Panc1 (cell line): ENCODE measurements at places on chromosomes 11 and 22.

DNA sequence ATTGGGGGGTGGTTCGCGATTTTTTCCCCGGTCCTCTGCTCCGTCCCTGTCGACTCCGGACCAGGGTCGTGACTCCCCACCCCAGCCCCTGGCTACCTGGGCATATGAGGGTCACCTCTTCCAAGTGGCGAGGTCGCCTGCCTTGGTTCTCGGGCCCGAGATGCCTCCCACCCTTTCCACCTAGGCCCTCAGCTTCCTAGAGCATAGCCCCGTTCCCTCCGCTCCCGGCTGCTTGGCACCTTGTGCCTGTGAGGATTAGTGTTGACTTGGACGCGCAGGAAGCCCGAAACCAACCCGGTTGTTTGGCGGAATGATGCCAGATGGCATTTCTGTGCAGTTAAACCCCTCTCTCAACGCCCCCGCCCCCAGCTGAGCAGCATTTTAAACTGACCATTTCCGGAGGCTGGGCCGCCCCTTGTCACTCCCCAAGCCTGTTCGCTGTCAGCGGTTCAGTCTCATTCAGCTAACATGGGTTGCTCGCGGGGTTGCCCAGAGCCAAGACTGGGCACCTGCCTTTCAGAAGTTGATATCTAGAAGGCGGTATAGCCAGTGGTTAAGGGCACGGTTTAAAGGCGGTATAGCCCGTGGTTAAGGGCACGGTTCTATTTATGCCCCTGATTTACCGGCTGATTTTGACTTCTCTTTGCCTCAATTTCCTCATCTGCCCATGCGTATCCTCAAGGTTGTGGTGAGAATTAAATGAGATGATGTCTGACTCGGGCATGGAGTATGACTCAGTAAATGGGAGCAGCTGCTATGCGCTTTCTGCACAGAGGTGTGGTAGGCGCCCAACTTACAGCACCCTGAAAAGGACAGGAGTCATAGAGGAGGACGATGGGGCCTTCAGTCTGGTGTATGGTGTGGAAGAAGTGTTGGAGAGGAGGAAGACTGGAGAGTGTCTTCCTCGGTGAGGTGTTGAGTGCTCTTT is 639 bp downstream of the INCENP start:
- no peak for DNase-seq

- DNase-seq = no peak
These were observed 3.6 kb downstream of the LRFN4 start for GRCh38 chr11:66860449-66860831.

DNA sequence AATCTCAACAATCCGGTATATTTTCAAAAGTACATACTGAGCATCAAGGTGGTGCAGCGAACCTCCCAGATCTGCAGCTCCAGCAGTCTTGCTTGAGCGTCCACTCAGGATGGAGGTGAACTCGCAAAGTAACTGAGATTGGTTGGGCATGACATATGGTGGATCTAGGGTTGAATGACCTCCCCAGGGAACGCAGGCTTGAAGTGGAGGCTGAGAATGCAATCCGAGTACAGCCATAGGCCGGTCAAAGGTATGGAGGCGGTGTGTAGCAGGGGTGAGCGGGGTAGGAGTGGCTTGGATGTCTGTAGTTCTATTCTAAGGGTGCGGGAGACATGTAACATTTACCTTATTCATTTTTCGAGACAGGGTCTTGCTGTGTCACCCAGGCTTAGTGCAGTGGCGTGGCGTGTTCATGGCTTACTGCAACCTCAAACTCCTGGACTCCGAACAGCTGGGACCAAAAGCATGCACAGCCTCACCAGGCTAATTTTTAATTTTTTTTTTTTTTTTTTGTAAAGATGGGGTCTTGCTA is 631 bp upstream of the C22orf39 start:
- no peak for DNase-seq

GRCh38 chr11:64406221-64406946 is 47.4 kb downstream of the RPS6KA4 start:
- no peak for DNase-seq

DNA sequence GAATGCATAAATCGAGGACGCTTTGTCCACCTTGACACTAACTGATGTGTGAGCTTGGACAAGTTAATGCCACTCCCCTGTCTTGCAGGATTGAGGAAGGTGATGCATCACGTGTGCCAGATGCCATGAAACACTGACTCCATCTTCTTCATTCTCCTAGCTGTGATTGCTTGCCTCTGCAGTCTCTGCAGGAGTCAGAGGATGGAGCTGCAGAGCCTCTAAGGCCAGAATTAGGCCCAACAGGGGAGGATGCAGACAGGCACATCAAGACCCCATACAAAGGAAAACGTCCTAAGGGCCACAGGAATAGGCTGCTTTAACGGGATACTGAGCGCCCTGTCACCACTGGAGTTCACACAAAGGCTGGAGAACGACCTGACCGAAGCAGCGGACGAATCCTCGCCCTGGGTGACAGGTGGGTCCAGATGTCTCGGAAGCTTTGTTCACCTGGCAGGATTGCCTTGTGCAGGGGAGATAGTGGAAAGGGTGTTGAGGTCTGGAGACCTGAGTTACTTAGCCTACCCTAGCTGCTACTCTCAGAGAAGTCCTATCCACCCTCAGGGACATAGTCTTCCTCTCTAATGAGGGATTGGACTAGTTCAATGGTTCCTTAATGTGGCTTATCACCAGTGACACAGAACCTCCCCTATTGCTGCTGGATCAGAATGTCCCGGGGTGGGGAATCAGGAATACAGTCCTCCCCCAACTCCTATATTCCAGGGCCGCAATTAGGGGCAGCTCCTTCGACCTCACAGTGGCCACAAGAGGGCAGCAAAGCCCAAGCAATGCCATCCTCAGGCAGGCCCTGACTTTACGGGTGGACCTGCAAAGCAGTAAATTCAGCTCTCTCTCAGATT is 32.4 kb downstream of the DBX1 start:
- no peak for DNase-seq

DNA sequence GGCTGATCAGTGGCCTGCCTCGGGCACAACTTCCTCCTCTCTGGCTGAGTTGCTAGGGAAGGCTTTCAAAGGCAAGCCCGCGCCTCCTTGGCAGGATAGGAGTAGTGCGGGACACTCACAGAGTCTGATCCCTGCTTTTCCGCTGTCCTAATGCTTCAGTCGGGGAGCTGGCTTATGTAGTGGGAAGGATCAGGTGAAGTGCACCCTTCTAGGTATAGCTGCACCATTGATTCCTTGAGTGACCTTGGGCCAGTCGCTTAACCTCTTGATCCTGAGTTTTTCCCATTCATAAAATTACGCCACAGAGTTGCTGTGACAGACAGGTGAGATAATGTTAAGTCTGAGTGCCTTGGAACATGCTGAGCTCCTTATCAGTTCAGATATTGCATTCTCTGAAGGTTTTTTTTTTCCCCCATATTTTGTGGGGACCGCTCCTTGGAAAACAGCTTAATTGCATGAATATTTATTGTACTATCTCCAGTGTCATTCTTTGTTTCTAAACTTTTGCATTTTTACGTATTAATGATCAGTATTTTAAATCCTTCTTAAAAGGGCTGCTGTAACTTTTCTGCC is 961 bp downstream of the IPO7 start:
- DNase-seq = peak; percentile 51

DNA sequence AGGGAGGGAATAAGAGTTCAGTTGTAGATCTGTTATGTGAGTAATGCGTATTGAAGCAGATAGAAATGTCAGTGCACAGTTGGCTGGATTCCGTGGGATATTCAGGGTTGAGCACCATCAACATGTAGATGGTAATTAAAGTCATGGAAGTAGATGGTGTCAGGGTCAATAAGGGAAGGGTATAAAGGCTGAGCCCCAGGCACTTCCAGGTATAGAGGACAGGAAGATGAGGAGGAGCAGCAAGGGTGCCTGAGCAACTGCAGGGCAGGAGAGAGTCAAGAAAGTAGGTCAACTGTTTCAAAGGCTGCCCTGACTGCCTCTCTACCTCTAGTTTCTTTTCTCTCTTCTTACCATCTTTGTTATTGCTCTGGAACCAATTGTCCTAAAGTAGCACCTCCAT is 85.9 kb downstream of the MICAL2 start:
- no peak for DNase-seq

GRCh38 chr11:115676768-115677167 is 172.6 kb upstream of the CADM1 start:
- DNase-seq = no peak

DNA sequence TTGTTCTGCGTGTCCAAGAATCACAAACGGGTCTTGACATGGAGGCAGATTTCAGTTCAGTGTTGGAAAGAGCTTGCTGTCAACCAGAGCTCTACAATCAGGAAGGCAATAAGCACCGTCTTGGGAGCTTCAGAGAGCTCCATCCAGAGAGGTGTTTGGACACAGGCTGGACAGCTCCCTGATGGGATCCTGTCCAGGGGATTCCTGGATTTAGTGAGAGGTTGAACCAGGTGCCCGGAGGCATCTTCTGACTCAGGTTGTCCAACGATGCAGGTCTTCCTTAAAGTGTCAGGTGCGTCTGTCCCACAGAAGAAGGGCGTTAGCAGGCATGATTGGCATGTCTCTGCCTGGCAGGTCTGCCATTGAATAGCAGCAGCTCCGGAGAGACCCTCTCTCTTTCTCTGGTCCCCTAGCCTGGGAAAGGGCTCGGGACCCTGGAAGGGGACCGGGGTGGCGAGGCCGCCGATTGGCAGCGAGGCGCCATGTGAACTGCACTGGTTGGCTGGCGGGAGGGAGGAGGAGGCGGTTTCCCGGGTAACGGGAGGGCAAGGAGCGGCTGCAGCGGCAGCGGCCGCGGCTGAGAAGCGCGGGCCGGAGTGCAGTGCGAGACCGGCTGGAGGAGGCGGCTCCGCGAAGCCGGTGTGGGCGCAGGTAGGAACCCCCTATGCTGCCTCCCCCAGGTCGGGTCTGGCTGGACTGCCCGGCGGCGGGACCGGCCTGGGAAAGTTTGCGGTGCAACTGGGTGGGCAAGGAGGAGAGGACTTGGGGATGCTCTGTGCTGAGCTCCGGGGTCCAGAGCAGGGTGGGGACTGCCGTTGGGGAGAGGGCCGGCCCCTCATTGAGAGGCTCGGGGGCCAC is 104.1 kb upstream of the E2F8 start:
- DNase-seq = no peak

GRCh38 chr22:34972191-34972897 is 93.6 kb upstream of the ISX start:
- no peak for DNase-seq

DNA sequence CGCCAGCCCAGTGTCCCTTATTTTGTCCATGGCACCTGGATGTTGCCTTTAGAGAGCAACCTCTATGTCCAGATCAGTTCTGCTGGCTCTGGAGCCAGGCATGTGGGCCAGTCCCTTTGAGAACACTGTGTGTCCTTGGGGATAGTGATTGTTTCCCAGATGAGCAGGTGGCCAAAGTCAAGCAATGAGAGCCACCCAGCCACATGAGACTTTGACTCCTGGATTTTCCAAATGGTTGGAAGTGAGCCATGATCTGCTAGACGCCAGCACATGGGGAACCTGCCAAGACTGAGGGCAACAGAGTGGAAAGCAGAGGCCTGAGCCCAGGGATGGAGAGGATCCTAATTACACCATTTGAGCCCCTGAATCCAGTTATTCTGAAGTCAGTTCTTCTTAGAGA is 479.8 kb downstream of the OPCML start:
- no peak for DNase-seq

DNA sequence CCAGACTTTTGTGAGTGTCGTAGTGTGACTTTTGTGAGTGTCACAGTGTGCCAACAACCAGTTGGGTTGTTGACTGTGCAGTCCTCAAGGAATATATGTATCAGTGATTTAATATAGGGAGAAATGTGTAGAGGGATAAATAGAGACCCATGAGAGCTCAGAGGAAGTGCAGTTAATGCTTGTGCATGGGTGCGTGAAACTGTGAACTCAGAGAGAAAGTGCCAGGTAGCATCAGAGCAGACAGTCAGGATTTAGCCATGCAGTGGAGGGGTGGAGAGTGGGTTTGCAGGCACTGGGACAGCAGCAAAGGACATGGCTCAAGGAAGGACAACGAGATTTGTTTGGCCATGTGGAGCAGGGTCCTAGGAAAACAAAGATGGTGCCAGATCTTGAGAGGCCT is 33.6 kb downstream of the YWHAH start:
- DNase-seq = no peak

GRCh38 chr11:69563306-69563705 is 77.7 kb upstream of the CCND1 start:
- DNase-seq = no peak

- DNase-seq = peak; percentile 93
These were observed 34.1 kb downstream of the LIF start for GRCh38 chr22:30212363-30212995.

DNA sequence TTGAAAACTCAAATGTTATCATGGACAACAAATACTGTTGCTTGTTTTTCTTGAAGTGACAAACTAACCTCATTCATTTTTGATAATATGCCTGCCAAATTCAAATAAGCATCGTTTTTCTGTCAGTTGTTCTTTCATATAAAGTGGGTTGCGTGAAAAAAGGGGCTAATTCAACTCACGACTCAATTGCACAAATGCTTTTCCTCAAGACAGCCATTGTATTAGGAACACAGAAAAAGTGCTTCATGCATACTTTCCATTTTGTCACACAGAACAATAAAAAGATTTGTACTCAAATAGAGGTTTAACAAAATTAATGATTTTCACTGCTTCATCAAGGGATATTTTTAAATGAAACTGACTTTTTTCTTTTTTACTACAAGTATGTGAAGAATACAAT is 94.6 kb upstream of the ALKBH3 start:
- no peak for DNase-seq

DNA sequence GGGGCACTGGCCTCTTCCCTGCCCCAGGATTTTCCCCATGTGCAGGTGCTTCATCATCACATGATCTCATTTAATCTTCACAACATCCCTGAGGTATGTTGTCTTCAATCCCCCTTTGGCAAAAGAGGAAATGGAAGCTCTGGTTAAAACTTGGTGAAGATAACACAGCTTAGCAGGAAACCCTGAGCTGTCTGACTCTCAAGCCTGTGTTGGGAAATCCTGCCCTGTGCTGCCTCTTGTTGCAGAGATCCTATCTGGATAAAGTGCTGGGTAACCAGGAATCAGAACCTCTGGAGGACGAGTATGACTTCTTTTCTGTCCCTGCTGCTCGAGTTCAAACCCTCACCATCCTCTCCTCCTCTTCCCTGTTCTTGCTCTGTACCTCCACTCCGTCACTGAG is 13.1 kb upstream of the E2F8 start:
- DNase-seq = no peak

DNA sequence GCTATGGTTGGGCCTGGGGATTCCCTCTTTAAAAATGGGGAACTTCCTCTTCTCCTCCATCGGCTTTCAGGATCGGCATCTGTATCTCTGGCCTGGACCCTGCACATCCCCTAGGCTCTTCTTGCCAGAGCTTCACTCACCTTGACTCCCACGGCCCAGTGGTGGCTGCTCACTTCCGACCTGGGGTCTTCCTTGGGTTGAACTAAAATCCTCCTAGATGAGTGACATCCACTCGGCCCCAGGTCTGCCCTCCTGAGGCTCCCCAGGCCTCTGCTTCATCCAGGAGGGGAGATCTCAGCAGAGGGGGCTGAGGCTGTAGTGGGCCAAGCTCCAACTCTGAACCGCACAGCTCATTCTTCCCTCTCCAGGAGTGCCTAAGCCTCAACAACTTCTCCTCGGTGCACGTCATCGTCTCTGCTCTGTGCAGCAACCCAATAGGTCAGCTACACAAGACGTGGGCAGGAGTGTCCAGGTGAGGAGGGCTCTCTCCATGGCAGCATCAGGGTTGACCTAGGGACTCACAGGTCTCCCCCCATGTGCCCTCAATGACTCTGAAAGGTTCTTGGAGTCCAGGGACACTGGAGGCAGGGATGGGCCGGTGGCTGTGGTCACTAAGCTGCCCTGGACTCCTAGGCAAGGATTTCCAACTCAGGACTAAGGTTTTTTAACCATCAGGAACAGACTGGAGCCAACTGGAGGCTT is 3.3 kb downstream of the RGL4 start:
- no peak for DNase-seq

- DNase-seq = no peak
These were observed 3.1 kb downstream of the AP1B1 start for GRCh38 chr22:29385151-29385704.
